ENCODE measurements at places on chromosomes 6 and 20. TPM values are rescaled to one million over a fixed set of nuclear protein-coding genes. Genes with fewer than 3 reads are reported as not detected.

ZNF391 gene
- total RNA-seq: 0.92 TPM

IL17F gene
- not detected for total RNA-seq

SFT2D1 gene
- 44.4 TPM for total RNA-seq

CLPSL2 gene
- not detected for total RNA-seq

FKBP1C gene
- total RNA-seq: 0.57 TPM

CCDC170 gene
- 2.6 TPM for total RNA-seq

DLL1 gene
- total RNA-seq: 0.46 TPM

HLA-B gene
- total RNA-seq: 113 TPM

TMEM74B gene
- total RNA-seq: not detected

RGS17 gene
- total RNA-seq: 6.5 TPM

SALL4 gene
- 0.28 TPM for total RNA-seq

POPDC3 gene
- total RNA-seq: 8.2 TPM

ASXL1 gene
- total RNA-seq: 26.5 TPM

TFAP2B gene
- not detected for total RNA-seq

NPEPL1 gene
- 25.2 TPM for total RNA-seq

C6orf15 gene
- total RNA-seq: not detected

CD40 gene
- 5.6 TPM for total RNA-seq

SAMD5 gene
- 0.43 TPM for total RNA-seq

KIAA1755 gene
- total RNA-seq: 1.9 TPM

RIPPLY2 gene
- total RNA-seq: 0.28 TPM

SPATS1 gene
- total RNA-seq: not detected

UBE2V1 gene
- total RNA-seq: 29.4 TPM

MICB gene
- total RNA-seq: 8.2 TPM

FILIP1 gene
- 0.14 TPM for total RNA-seq

POU5F1 gene
- total RNA-seq: 0.09 TPM

ARG1 gene
- total RNA-seq: not detected

SRC gene
- 20.5 TPM for total RNA-seq

FAM83C gene
- not detected for total RNA-seq

CDSN gene
- total RNA-seq: under 0.01 TPM

BHLHE23 gene
- total RNA-seq: not detected

SLC17A4 gene
- not detected for total RNA-seq

MAP7 gene
- 3.8 TPM for total RNA-seq

PRDM13 gene
- total RNA-seq: not detected

NFATC2 gene
- total RNA-seq: under 0.01 TPM

MRAP2 gene
- 0.65 TPM for total RNA-seq

SLCO4A1 gene
- total RNA-seq: 0.09 TPM

SRXN1 gene
- total RNA-seq: 62.6 TPM

SEL1L2 gene
- total RNA-seq: not detected

TREM2 gene
- total RNA-seq: 0.57 TPM

FGD2 gene
- total RNA-seq: not detected

COL9A1 gene
- not detected for total RNA-seq

CFB gene
- 61.2 TPM for total RNA-seq

Measured in smooth muscle cell of bladder (primary cell).